Pancreas (tissue), 10 donors: ENCODE measurements at places on chromosomes 1 and 21. TPM values are rescaled to one million over a fixed set of nuclear protein-coding genes. Genes with fewer than 3 reads are reported as not detected.

Gene GCLM
- total RNA-seq: 8.9 TPM

DNA sequence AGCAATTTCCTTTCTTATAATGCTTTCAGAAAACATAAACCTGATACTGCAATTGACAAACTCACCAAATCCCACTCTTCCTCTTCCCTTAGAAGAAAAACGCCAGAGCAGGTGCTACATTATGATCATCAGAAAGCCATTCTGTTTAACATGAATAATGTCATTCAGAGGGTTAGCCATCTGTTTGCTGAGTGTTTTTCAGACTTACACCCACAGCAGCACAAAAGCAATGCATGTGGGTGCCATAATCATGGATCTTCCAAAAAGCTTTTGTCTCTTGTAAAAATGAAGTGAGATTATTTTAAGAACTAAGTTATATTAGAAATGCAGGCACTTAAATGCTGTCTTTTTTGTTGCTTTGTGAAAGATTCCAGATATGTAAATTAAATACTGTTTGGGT, 204.6 kb upstream of the TMPRSS15 start:
- no peak for DNase-seq
- no peaks in the 10 kb centered on the region for H3K36me3 ChIP-seq
- no peaks in the 10 kb centered on the region for H3K27me3 ChIP-seq
- no peaks in the 10 kb centered on the region for H3K4me1 ChIP-seq
- no peak overlapping the region for H3K4me3 ChIP-seq

DNA sequence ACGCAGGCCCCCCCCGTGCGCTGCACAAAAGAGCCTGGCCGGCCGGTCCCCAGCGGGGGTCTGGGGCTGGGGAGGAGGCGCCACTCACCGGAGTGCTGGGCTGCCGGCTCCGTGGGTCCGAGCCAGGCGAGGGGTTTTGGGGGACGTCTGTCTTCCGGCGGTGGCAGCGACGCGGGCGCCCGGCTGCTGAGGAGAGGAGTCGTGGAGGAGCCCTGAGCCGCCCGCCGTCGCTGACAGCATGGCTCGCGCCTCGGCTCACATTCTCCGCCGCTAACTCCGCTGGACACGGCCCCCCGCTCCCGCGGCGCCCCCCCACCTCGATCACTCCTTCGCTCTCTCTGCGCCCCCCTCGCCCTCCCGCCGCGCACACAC, 649 bp downstream of the AHDC1 start:
- no peaks in the 10 kb centered on the region for H3K27me3 ChIP-seq
- peaks cover 6% of the 10 kb centered on the region for H3K4me1 ChIP-seq
- peak overlapping the region; percentile 100 for H3K4me3 ChIP-seq
- peak overlapping the region; percentile 80 for H3K27ac ChIP-seq
- no peaks in the 10 kb centered on the region for H3K36me3 ChIP-seq

DNA sequence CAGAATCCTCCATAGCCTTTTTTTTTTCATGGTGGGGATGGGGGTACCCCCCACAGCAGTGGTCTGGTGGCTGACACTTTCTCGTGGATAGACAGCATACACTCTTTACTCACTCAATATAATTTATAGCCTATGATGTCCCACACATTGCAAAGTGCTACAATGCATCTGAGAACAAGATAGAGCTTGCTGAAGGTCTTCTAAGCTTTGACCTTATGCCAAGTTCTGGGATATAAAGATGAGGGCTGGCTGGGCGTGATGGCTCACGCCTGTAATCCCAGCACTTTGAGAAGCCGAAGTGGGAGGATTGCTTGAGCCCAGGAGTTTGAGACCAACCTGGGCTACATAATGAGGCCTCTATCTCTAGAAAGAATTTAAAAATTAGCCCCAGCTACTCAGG, 78.0 kb downstream of the MPZL1 start:
- no peak overlapping the region for H3K27ac ChIP-seq
- no peaks in the 10 kb centered on the region for H3K36me3 ChIP-seq
- DNase-seq: no peak

Gene ZNF648
- not detected for total RNA-seq

Gene CD5L
- not detected for total RNA-seq

- no peaks in the 10 kb centered on the region for H3K4me1 ChIP-seq
- H3K27ac ChIP-seq: no peak overlapping the region
- H3K27me3 ChIP-seq: no peaks in the 10 kb centered on the region
- H3K36me3 ChIP-seq: no peaks in the 10 kb centered on the region
These were observed 1.6 kb upstream of the MX2 start for GRCh38 chr21:41360072-41360821.

Gene CIART
- total RNA-seq: 1.4 TPM

DNA sequence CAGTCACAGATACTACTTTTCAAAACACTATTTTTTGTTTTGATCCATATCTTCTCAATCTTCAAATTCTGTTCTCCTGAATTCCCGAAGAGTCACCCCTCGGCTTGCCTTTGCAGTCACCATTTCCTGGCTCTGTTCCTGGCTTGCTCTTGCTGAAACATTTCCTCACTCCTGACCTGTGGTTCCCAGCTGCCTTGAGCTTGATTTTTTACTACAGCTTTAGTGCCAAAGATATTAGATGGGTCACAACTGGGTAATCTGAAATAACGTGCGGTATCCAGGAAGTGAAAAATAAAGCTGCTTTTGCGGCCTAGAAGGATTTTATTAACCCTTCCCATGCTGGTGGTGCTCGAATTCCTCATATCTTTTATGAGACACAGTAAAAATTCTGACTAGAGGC, 318.8 kb downstream of the PCP4 start:
- no peaks in the 10 kb centered on the region for H3K4me1 ChIP-seq
- H3K4me3 ChIP-seq: no peak overlapping the region
- H3K27me3 ChIP-seq: no peaks in the 10 kb centered on the region
- H3K36me3 ChIP-seq: no peaks in the 10 kb centered on the region
- DNase-seq: no peak

- H3K4me1 ChIP-seq: peaks cover 10% of the 10 kb centered on the region
- DNase-seq: peak; percentile 69
- peak within 1 kb of the TSS; percentile 65 for H3K27ac ChIP-seq
These were observed at the start of gene MAP10 for GRCh38 chr1:232805269-232806185. Gene MAP10, plus strand, starts transcription at chr1:232805416. Its CDS starts 34 bp downstream, at chr1:232805450.

DNA sequence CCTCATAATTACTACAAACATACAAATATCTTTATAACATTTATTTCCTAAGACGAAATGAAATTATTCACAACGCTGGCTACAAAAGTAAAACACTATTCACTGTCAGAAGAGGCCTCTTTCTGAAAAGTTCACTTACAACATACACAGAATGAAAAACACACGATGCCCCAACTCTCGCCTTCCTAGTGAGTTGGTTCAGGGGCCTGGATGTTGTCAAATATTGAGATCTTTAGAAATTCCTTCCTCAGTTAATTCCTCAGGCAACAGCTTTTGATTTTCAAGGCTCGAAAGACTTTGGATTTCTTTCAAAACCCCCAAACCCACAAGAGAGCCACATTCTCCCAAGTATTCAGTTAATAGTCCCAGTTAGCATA, 14.2 kb upstream of the KCNE1 start:
- peak overlapping the region; percentile 41 for H3K4me3 ChIP-seq
- no peaks in the 10 kb centered on the region for H3K36me3 ChIP-seq
- peaks cover 56% of the 10 kb centered on the region for H3K4me1 ChIP-seq
- H3K27me3 ChIP-seq: no peaks in the 10 kb centered on the region
- peak overlapping the region; percentile 94 for H3K27ac ChIP-seq

DNA sequence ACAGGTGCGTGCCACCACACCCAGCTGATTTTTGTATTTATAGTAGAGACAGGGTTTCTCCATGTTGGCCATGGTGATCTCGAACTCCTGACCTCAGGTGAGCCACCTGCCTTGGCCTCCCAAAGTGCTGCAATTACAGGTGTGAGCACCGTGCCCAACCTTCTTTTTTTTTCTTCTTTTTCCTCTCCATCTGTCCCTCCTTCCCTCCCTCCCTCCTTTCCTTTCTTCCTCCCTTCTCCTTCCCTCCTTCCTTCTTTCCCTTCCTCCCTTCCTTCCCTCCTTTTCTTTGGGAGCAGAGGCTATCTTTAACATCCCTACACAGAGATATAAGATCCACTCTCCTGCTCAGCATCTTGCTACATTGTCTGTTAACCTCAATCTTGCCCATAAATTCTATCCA, 24.4 kb upstream of the FAM89A start:
- H3K4me1 ChIP-seq: no peaks in the 10 kb centered on the region
- H3K36me3 ChIP-seq: no peaks in the 10 kb centered on the region
- H3K4me3 ChIP-seq: no peak overlapping the region

DNA sequence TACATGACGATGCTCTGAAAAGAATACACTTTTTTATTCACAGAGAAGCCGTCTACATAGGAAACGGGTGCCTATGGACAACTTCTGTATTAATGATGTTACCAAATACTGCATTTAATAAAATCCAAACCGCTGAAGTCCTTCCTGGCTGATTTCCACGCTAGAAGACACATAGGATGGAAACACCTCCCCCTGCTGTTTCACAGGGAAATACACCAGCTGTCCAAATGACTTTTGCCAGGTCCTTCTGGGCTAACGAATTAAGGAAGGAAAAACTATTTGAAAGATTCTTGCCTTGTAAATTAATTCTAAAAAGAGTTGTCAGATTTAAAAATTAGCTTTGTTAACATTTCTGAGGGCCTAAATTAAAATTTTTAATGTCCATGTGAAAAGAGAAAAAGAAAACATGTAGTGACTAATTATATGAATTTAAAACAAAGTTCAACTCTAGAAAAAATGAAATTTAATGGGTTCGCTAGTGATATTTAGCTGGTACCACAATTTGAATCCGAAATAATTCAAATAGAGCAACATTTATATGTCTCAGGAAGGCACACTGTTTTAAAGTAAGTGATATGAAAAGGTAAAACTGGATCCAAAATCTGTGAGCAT, 146.0 kb downstream of the RERE start:
- H3K27ac ChIP-seq: no peak overlapping the region
- peak; percentile 43 for DNase-seq
- H3K4me3 ChIP-seq: no peak overlapping the region
- H3K4me1 ChIP-seq: peaks cover 23% of the 10 kb centered on the region

- no peak overlapping the region for H3K4me3 ChIP-seq
- H3K36me3 ChIP-seq: no peaks in the 10 kb centered on the region
- H3K27me3 ChIP-seq: no peaks in the 10 kb centered on the region
- peaks cover 33% of the 10 kb centered on the region for H3K4me1 ChIP-seq
These were observed 2.3 kb downstream of the ZZZ3 start for GRCh38 chr1:77680173-77680572.

DNA sequence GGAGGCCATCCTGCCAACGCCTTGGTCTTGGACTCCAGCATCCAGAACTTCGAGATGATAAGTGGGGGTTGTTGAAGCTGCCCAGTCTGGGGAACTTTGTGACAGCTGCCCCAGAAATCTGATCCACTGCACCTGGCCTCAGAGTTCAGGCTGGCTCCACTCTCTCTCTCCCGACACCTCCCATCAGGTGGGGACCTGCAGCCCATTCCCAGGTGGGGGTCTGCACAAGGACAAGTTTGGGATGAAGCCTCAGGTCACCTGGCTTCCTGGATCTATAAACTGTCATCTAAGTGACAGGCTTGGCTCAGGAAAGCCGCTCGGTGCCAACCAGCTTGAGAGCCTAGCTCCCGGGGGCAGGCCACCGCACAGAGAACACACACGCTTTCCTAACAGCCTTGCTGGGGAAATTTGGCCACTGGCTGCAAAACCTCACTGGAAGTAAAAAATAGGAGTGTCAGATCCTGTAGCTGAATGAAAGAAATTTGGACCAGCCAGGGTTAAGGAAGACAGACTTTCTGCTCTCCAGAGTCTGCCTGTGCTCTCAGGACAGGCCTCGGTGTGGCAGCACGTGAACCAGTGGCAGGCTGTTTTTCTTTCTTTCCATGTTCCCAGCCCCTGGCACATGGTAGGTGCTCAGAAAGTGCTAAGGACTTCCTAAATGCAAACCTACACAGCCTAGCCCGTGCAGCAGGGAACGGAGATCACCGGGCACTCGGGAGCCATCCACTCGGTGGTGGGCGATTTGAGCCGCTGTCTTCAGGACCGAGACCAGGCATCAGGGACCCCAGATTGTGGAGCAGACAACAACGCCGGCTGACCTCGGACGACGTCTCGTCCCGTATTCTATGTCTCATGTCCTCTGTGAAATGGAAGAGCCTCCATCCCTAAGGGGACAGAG, 42.6 kb upstream of the LBR start:
- no peaks in the 10 kb centered on the region for H3K4me1 ChIP-seq
- H3K36me3 ChIP-seq: no peaks in the 10 kb centered on the region
- H3K4me3 ChIP-seq: no peak overlapping the region
- no peak overlapping the region for H3K27ac ChIP-seq
- DNase-seq: no peak
- H3K27me3 ChIP-seq: no peaks in the 10 kb centered on the region

DNA sequence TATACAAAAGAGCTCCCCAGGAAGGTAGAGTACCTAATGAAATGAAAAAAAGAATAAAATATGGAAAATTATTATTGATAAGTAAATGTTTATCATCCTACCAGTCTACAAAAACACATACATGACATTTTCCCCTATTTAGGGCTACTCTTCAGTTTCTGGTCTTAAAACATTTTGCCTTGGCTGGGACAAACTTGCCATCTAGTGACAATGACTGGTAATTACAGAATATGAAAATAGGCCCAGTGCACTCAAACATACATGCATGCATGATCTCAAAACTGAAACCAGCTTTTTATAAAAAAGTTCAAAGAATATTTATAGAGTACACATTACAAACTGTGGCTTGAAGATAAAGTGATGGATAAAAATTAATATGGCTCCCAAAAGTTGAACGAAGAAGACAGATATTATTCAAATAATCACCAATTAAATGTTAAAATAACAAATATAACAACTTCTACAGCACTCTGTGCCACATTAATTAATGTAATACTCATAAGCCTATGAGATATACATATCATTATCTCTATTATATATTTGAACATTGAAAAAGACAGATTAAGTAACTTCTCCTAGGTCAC, 10.5 kb upstream of the RNPC3 start:
- no peak overlapping the region for H3K27ac ChIP-seq
- H3K27me3 ChIP-seq: no peaks in the 10 kb centered on the region
- no peaks in the 10 kb centered on the region for H3K36me3 ChIP-seq
- DNase-seq: no peak
- no peak overlapping the region for H3K4me3 ChIP-seq

Gene GSTM1
- total RNA-seq: 26.9 TPM

DNA sequence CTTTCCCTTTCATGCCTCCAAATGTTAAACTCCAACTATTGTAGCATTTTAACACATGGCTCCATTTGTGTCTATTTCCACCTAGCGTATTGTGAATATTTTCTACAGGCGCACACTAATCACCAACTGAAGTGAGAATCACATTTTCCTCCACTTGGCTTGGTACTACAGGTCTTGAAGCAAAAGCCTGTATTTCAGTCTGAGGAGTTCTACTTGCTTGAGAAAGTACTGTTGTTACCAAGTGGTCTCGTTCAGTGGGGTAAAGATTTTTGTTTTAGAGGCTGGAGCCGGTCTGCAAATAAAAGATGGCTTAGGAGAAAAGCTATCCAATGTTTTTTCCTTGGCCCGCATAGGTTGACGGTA, 550 bp upstream of the PTBP2 start:
- peak overlapping the region; percentile 90 for H3K4me3 ChIP-seq
- H3K27ac ChIP-seq: peak overlapping the region; percentile 91
- H3K27me3 ChIP-seq: no peaks in the 10 kb centered on the region

Gene C1orf226
- 2.7 TPM for total RNA-seq
